ENCODE measurements at places on chromosomes 13 and 19.
A peak's percentile ranks its signal among the peaks of the same experiment; 100 is the strongest.

DNA sequence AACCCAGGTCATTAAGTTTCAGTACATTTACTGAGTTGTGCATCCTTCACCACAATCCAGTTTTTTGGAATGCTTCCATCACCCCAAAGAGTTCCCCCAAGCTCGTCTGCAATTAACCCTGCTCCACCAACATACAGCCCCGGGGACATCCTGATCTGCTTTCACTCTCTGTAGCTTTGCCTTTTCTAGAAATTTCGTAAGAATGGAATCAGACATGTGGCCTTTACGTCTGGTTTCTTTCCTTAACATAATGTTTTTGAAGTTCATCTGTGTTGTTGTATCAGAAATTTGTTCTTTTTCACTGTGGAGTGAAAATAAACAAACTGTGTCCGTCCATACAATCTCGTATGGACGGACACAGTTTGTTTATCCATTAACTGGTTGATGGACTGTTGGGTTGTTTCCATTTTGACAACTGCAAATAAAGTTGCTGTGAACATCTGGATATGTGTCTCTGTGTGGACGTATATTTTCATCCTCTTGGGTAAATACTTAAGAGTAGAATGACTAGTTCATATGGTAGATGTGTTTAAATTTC, 2.9 kb downstream of the KLHL26 start:
- no peak for DNase-seq

DNA sequence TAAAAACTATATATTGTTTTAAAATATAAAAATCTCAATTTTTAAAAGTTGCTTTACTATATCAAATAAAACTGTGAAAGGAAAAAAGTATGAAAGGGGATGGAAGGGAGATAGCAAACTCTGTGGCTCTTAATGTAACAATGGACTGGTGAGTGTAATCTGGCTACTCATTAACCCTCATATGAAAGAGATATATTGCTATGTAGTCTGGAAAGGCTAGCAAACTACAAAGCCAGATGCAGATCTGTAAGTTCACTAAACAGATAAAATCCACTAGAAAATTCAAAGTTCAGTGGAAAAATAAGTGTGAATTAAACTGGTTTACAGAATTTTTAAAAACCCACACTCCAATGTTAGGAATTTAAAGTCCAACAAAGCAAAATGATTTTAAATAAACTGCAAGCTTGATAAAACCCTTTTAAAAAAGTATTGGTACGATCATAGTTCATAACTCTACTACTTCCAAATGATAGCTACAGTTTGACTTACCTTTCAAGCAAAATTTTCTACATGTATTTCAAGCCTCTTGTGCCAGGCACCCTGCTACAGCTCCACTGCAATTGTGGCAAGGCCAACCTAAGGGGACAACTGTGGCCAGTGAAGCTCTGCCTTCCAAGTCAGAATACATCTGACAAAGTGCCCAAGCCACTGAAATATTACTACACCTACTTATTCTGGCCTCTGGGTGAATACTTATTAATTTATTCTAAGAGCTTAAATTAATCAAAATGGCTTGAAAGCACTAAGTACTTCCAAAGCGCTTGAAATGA, 647 bp upstream of the ELF1 start:
- DNase-seq: peak; percentile 55

- DNase-seq: no peak
These were observed 2.9 kb downstream of the PPM1N start for GRCh38 chr19:45500918-45501729.

GRCh38 chr19:40700083-40700482, 9.6 kb upstream of the NUMBL start:
- DNase-seq: no peak

- no peak for DNase-seq
These were observed 1563.5 kb upstream of the PRR20A start for GRCh38 chr13:55577082-55577846.

DNA sequence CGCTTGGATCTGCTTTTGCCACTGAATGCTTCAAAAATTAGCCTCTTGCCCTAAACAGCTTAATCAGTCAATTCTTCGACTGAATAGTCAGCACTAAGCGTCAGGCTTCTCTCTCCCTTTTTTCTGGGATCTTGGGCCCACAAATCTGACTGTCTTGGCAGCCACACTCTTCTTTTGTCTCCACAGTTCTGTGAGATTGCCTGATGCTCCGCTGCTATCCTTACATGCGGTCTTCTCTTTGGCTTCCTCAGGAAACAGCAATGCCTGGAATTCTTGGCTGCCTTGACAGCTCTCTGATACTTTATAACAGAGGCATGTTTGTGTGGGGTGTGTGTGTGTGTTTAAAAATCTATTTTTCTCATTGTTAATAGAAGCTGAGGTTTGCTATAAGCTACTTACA, 32.6 kb downstream of the ERCC5 start:
- no peak for DNase-seq

DNA sequence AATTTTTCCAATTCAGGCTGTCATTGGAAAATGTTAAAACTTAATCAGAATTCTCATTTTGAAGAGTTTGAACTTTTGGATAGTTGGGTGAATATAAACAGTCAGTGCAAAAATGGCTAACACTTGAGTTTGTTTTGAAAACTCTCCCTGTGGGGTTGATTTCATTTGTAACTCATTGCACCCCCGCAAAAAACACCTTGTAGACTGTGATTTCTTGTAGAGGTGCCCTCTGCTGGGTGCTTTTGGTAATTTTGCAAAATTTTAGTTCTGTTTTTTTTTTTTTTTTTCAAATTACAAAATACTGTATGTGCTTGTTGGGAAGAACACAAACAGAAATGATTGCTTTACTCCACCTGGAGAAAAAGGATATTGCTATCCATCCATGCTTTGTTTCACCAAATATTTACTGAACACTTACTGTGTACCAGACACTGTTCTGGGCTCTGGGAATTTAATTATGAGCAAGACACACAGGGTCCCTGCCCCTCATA, 28.2 kb upstream of the GPI start:
- DNase-seq: peak; percentile 40

GRCh38 chr13:72586518-72586917, 140.9 kb downstream of the MZT1 start:
- no peak for DNase-seq

- DNase-seq: no peak
These were observed 28.5 kb downstream of the ARHGEF18 start for GRCh38 chr19:7377196-7377595.

DNA sequence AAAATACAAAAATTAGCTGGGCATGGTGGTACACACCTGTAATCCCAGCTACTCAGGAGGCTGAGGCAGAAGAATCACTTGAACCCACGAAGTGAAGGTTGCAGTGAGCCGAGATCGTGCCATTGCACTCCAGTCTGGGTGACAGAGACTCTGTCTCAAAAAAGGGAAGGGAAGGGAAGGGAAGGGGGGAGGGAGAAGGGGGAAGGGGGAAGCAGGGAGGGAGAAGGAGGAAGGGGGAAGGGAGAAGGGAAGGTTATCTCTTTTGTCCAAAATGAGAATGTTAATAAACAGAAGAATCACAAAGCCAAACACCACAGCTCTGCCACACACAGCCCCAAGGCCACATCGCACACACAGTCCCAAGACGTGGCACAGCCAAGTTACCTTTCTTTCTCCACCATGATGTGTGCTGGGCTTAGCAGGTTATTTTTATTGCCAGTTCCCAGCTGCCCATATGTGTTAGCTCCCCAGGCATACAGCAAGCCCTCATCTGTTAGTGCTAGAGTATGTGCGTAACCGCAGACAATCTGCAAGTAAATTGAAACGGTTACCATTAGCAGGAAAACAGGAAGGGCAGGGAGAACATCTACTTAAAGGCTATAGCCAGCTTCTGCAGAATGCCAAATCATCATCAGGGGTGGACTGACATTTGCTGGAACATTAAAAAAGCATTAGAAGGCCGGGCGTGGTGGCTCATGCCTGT, 34.3 kb downstream of the RCBTB1 start:
- no peak for DNase-seq

Data from ACHN (cell line).